Activated CD8-positive, alpha-beta memory T cell treated with anti-CD3 and anti-CD28 coated beads for 1 hour (primary cell): ENCODE measurements at places on chromosomes 2 and 18.

DNA sequence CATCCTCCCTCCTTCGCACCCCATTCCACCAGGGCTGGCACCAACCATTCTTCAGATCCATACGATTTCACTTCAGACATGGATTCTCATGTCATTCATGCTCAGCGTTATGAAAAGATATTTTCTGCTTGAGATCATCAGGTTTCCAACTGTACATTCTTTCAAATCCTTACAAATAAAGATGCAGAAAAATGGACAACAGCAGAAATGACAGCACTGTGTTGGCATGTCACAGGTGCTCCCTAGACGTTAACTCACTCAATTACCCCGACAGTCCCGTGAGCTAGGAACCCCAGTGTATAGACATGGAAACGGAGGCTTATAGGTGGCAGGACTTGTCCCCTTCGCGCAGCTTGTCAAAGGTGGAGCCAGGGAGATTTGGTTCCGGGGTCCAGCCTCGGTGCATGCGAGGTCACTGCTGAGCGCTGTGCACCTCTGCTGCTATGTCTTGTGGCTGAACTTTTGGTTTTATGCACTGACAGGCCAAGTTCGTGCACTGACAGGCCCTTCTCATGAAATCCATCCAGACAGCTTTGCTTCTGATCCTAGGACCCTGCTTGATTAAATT lies 17.7 kb downstream of the FHL2 start:
- DNase-seq = no peak

- DNase-seq = no peak
These were observed 273.2 kb upstream of the SIX3 start for GRCh38 chr2:44668336-44668735.

- no peak for DNase-seq
These were observed 146.5 kb downstream of the SH3BP4 start for GRCh38 chr2:235098269-235098668.

DNA sequence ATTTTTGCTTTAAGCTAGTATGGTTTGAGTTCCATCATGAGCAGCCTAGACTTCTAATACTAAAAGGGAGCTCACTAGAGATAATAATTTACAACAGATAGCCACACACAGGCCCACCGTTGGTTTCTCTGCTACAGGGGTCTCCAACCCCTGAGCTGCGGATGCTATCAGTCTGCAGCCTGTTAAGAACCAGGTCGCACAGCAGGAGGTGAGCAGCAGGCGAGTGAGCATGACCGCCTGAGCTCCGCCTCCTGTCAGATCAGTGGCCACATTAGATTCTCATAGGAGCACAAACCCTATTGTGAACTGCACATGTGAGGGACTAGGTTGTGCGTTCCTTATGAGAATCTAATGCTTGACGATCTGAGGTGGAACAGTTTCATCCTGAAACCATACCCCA lies 150.6 kb downstream of the HRH4 start:
- no peak for DNase-seq

DNA sequence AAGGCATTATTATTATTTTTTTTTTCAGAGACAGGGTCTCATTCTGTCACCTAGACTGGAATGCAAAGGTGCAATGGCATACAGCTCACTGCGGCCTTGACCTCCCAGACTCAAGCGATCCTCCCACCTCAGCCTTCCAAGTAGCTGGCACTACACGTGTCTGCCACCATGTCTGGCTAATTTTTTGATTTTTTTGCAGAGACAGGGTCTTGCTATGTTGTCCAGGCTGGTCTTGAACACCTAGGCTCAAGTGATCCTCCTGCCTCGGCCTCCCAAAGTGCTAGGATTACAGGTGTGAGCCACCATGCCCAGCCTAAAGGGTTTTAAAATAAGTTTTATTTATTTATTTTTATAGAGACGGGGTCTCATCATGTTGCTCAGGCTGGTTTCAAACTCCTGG lies 45.3 kb upstream of the AP1S3 start:
- DNase-seq = no peak

GRCh38 chr18:61972389-61973264 lies 79.8 kb upstream of the RNF152 start:
- no peak for DNase-seq

GRCh38 chr2:45170191-45171135 lies 161.2 kb upstream of the SIX2 start:
- DNase-seq = no peak

GRCh38 chr18:45569566-45570275 lies 45.6 kb upstream of the SLC14A2 start:
- DNase-seq = no peak

- no peak for DNase-seq
These were observed 30.1 kb upstream of the BCL11A start for GRCh38 chr2:60583604-60584003.

GRCh38 chr2:122749405-122749804 lies 994.0 kb downstream of the TSN start:
- no peak for DNase-seq
